Daoy (cell line): ENCODE measurements at places on chromosomes 13 and 19.

DNA sequence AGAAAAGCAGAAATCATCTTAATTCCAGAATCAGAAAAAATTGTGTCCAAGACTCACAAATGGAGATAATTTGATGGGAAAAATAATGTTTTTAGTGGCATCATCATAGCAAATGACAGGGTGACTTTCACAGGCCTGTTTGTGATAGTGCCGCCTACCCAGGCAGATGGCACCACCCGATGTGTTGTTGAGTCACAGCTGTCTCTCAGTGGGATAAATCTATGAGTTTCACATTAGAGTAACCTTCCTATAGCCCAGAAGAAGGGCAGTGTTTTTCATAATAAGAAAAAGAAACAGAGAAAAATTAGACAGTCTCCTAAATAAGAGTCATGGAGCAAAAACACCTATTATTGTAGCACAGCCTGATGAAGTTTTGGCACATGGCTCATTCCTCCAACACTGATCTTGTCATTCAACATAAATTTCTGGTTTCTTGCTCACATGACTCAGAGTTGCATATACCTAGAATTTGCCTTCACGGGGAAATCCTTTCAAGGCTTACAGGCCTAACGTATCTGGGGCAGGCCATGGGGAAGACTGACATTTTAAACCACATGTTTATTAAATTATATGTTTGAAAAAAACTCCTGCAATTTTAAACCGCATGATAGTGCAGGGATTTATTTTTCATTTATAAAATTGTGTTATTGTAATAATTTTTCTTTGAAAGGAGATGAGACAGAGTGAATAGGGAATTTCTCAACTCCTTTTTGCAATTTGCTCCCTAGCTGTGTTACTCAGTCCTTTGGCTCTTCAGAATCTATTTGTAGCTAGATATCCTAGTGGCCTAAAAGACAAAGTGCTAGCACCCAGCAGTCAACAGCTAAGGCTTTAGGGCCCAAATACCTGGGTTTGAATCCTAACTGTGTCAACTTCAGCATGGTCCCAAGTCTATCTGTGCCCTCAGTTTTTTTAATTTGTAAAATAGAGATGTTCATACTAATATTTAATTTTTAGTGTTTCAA lies 393.7 kb downstream of the NDFIP2 start:
- DNase-seq: peak; percentile 4

DNA sequence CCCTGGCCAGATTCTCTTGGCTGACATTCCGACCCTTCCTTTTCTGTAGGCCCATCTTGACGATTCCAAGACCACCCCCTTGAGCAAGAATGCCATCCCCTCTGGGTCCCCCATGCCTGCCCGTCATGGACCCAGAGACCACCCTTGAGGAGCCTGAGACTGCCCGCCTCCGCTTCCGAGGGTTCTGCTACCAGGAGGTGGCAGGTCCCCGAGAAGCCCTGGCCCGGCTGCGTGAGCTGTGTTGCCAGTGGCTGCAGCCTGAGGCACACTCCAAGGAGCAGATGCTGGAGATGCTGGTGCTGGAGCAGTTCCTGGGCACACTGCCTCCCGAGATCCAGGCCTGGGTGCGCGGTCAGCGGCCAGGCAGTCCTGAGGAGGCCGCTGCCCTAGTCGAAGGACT lies 978 bp downstream of the ZNF446 start:
- DNase-seq: no peak

GRCh38 chr13:102869948-102870676 lies 24.3 kb downstream of the ERCC5 start:
- DNase-seq: no peak

- no peak for DNase-seq
These were observed 9.1 kb downstream of the NFIC start for GRCh38 chr19:3375221-3376090.

- no peak for DNase-seq
These were observed 81.3 kb downstream of the SLC6A16 start for GRCh38 chr19:49243726-49244125.

DNA sequence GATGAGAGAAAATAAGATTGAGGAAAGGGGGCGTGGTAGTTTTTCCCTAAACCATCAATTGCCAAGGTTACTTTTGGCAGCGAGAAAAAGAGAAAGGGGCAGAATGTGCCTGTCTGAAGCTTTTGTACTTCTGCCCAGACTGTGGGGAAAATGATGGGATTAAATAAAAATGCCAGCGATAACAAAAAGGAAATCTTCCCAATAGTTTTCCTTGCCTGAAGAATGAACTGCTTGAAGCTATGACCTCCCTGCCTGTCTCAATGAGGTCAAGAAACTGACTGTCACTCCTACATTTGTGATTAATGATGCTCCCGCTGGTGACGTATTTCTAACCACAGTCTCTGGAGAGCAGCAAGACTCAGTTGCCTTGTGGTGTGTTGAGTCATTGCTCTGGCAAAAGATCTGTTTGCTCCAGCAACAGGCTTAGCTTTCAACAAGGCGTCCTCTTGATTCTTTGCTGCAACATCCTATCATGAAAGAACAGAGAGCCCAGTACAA lies 1051.5 kb downstream of the DIAPH3 start:
- no peak for DNase-seq

GRCh38 chr19:6035026-6035425 lies 57.1 kb upstream of the RANBP3 start:
- no peak for DNase-seq

- DNase-seq: no peak
These were observed 88.0 kb downstream of the TBC1D4 start for GRCh38 chr13:75393839-75394520.

DNA sequence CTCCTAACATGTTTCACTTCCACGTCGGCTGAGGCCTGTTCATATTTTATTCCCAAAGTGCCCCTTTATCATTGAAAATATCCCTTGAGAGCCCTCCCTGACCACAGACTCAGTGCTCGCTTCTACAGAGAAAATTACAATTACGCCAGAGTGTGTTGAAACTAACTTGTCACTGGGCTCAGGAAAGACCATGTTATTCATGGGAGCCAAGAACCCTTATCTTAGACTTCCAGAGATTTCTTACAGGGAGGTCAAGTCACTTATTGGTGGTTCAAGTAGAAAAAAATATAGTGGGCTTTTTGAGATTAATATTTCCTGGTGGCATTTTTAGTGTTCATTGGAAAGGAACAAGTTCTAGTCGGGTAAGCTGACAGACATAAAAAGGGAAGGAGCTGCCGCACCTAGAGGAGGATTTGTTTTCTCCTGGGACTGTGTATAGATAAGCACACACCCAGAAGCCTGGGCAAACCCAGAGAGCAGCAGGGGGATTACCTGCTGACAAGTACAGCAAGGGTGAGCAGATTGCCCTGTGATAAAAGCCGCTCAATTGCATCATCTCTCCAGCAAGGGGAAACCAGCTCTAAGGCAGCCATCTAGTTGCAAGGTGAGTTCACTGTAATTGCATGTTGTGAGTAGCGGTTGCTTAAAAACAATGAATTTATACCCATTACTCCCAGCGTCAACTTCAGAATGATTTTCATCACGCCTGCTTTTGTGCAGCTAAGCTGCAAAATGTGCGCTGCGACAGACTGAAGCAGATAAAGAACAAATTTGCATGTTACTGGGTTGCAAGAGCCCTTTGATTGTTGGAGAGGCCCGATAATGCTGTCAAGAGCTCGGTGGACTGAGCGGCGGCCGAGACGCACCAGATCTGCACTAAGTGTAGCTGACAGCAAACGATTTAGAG lies 46.2 kb downstream of the DCT start:
- no peak for DNase-seq
